Occipital lobe (tissue), 3 donors: ENCODE measurements at places on chromosomes 1 and 21.

GRCh38 chr1:27884006-27884954 lies 11.9 kb downstream of the THEMIS2 start:
- DNase-seq = no peak

GRCh38 chr1:116987256-116987555 lies 14.4 kb upstream of the CD101 start:
- DNase-seq = no peak

DNA sequence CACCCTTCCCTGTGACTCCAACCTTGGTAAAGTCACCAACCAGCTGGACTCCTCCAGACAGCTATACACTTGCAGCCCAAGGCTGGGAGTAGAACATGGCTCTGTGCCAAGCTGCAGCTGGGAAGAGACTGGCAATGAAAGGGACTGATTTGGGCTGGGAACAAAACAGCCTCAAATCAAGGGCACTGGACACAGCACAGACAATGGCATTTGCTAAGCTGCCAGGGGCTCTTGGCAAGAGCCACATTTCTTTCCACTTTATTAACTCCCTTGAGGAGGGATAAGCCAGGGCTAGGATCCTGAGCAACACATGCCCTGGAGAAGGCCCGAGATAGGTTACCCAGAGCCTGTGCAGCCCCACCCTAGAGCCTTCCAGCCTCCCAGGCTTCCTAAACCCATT lies 12.0 kb downstream of the SYT11 start:
- DNase-seq = peak; percentile 90

DNA sequence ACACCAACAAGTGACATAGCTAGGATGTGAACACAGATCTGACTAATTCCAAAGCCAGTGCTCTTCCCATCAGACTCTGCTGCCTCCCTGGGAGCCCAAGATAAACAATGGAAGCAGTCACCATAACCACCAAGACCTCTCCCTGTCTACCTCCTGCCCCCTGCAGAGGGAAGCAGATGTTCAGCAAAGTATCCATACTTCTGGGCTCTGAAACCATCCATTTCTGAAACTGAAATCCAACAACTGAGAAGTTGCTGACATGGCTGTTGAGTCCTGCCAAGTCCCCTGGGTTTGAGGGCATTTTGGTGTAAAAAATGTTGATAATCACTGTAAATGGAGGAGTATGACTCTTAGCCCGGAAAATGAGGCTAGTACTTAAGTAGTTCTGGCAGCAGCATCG lies 102.1 kb downstream of the TYW3 start:
- no peak for DNase-seq

GRCh38 chr1:23202263-23202749 lies 15.0 kb downstream of the HTR1D start:
- DNase-seq = no peak
